ENCODE measurements at places on chromosomes 16 and 17.

GRCh38 chr16:4597174-4597573 lies 17.5 kb downstream of the UBALD1 start:
- DNase-seq = peak; percentile 43

DNA sequence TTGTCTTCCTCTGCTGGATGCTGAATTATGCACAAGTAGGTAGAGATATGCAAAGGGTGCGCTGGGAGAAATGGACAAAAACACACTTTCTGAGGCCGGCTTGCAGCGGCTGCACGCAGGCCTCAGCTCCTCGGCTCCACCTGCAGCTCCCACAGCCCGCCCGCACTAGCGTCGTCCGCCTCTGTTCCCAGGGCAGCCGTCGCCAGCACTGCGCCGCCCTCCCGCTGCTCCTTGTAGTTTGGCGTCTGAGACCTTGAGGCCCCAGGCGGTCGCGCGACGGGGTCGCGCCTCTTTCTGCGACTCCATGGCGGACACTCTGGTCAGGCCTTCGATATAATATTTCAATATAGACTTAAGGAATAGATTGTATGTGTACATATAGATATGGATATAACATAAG lies 24.8 kb downstream of the SLFN12 start:
- DNase-seq = no peak

- no peak for DNase-seq
Measured at GRCh38 chr16:23453338-23454052, 506 bp upstream of the COG7 start.

GRCh38 chr16:83681381-83681956 lies 126.3 kb upstream of the HSBP1 start:
- no peak for DNase-seq

- DNase-seq = no peak
Measured at GRCh38 chr17:74530831-74531150, 484 bp downstream of the CD300LB start.

GRCh38 chr17:50310455-50311111 lies 35.3 kb upstream of the XYLT2 start:
- DNase-seq = no peak

DNA sequence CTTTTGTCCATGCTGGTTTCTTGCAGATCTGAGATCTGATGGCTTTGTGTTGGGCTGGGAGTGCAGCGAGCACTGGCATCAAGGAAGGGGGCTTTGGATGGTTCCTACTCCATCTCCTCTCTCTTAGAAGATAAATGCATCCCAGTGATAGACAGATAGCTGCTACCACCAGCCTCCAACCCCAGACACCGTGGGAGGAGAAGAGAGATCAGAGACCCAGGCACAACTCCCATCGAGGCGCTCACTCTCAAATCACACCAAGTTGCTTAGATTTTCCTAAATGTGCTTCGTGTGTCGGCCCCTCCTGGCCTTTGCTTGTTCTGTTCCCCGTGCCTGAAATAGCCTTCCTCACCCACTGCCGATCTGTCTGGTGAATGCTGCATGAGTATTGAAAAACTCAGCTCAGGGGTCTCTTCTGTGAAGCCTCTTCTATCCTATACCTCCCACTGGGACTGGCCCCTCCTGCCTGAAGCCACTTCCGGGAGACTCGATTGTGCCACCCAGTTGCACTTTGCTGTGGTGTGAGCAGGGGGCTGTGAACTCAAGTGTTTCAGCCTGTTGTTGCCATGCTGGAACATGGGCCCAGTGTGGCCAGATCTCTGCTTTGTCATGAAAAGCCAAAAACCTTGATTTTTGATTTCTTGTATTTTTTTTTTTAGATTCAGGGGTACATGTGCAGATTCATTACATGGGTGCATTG lies 242.7 kb downstream of the GSG1L start:
- no peak for DNase-seq

DNA sequence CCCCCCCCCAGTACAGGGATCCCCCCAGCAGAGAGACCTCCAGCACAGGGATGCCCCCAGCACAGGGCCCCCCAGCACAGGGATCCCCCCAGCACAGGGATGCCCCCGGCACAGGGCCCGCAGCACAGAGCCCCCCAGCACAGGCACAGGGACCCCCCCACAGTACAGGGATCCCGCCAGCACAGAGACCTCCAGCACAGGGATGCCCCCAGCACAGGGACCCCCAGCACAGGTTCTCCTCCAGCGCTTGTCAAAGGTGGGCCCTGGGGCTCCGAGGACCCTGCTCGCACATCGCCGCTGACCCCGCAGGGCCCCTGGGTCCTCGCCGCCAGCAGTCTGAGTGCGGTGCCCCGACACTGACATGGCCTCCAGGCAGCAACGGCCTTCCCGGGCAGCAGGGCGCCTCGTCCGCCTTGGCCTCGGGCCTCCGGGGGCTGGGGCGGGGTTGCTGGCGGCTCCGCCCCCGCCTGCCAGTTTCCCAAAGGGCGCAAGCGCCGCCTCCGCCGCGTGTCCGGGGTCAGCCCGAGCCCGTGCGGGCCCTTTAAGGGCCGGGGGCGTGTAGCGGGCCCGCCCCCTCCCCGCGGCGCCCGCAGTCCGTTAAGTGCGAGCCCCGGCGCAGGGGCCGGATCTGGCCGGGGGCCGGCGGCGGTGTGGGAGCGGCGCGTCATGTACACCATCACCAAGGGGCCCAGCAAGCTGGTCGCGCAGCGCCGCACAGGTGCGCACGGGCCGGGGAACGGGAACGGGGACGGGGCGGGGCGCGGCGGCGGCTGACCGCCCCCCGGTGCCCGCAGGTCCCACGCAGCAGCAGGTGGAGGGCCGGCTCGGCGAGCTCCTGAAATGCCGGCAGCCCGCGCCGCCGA lies at the start of gene MCRIP2:
Gene MCRIP2 (plus strand): TSS at position 503 of the 863 bp plus-strand sequence. CDS start 164 bp downstream, at position 667.
- no peak for DNase-seq

GRCh38 chr16:77917971-77918370 lies 104.4 kb upstream of the CLEC3A start:
- DNase-seq = no peak

DNA sequence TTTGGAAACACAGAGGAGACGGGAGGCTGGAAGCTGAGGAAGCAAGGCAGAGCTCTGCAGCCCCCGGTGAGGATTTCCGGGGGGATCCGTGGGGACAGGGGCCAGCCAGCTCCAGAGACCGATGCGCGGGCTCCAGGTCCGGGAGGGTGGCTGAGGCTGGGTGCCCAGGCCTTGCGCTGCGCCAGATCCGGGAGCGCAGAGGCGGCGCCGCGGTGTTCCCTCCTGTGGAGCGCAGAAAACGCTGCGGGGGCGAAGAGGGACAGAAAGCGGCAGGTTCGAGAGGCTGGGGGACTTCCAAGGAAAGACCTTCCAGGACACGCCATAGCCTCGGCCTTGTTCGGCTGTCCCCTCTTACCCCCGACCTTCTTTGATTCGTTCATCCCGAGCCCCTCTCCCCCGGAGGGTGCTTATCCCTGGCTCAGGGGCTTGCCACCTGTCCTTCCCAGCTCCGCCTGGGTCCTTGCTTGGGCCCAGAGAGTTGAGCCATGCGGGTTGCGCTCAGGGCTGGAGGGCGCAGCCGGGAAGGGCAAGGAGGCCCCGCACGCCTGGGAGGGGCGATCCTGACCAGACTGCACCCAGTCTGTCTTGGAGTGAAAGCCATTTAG lies 697 bp upstream of the SHISA9 start:
- no peak for DNase-seq

DNA sequence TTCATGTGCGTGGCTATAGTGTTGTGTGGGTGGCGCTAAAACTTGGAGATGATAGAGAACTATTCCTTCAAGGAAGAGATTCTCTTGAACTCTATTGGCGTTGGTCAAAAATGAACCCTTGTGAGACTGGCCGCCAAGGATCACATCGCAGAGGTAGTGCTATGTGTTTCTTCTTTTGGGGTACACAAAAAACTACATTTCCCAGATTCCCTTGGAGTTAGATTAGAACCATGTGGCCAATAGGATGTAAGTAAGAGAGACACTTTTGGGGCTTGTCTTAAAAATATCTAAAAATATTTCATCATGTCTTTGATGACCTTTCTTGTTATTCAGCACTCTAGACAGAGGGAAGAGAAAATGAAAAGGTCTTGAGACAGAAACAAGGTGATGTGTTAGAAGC lies 25.4 kb upstream of the DYNLRB2 start:
- no peak for DNase-seq

DNA sequence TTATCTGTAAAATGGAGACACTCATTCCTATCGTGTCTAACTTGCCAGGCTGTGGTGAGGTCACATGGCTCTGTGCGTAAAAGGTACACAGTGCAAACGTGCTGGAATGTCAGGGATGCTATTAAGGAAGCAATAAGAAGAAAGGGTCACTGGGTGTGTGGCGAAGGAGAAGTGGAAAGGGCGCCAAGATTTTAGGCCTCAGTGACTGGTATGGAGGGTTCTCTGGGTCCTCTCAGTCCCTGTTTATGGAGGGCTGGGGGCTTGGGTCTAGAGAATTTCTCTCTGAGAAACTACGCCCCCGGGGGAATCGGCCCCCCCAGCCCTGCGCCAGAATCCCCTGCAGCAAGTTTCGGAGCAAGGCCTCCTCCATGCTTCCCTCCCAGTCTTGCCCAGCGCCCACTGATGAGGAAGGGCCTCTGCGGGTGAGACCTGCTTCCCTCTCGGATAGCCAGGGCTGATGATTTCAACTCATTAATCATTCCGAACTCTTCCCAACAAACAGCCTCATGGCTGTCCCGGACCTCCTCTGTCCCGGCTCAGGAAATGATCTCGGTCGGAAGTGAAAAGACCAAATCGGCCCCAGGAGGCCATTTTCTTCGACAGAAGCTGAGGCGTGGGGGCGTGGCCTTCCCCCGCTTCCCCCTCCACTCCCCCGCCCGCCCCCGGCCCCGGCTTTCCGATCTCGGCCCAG lies 1.2 kb upstream of the HEXIM1 start:
- no peak for DNase-seq

- DNase-seq = no peak
Measured at GRCh38 chr17:360092-360750, 7.6 kb upstream of the RPH3AL start.

- DNase-seq = no peak
Measured at GRCh38 chr16:73996624-73997339, 299.8 kb upstream of the PSMD7 start.

- no peak for DNase-seq
Measured at GRCh38 chr17:29445844-29446243, 55.7 kb downstream of the TAOK1 start.

DNA sequence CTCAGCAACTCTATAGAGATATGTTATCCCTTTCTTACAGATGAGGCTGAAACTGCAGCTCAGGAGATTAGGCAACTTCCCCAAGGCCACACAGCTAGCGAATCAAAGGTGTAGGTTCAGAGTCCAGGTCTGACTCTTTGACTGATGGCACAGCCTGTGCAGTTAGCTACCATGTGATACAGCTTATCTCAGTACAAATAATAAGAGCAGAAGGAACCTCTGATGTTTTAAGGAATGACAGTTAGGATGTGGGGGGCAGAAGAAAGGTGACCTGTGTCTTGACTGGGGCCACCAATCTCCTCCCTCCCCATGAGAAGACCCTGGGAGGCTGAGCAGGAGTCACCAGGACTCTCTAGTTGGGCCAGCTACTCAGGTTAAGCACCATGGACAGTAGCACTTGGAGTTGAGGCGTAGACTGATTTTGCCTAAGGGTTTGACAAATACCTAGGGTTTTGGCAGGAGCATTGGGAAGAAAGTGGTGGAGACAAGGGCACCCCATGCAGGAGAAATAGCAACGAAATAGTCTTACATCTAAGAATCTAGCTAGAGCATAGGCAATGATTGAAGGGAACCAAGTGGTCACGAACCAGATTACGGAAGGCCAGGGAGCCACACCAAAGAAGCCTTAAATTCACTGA lies 22.8 kb upstream of the ACSM2B start:
- DNase-seq = no peak

GRCh38 chr17:42969001-42969581 lies 4.8 kb upstream of the AARSD1 start:
- no peak for DNase-seq

DNA sequence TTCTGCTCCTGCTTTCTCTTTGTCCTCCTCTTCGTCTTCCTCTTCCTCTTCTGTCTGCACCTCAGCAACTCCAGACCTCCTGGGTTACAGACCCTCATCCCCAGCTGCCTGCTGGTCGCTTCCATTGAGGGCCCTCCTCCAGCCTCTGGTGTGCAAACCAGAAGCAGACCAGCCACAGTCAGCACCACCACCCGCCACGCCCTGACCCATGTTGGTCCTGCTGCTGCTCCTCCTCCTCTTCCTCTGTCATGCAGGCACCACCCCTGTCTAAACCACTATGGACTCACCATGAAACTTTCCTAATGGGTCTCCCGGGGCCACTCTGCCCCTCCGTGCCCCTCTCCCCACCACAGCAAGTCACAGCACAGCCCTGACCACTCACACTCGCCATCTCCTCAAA lies 11.4 kb upstream of the OGFOD3 start:
- no peak for DNase-seq

DNA sequence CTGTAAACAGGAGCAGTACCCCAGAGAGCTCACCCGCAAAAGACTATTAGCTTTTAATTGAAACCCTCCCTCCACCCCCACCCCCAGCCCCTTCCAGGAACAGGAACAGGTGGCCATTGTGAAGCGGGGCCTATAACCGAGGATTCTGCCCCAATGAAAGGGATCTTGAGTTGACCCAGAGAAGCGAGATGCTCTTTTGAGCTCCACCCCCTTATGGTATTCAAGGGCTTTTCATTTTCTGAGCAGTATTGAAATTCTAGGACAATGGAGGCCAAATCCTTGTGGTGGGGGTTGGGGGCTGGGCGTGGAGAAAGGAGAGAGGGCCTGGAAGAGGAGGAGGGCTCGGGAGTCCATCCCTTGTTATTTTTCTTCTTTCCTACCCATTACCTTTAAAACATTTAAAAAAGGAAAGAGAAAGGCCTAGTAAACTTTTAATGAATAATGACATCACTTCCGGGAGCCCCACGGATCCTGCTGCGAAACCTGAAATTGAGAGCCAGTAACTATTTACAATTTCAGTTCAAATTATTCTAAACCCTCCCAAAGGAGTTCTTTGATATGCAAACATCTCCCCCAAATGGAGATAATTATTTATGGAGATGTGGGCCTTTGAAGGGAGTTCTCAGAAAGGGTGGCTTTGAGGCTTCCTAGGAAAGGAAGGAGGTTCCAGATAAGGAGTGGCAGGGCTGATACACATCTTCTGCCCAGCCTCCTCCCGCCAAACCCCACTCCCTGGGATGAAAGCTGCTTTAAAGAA lies 30.5 kb downstream of the HS3ST3B1 start:
- DNase-seq = no peak

DNA sequence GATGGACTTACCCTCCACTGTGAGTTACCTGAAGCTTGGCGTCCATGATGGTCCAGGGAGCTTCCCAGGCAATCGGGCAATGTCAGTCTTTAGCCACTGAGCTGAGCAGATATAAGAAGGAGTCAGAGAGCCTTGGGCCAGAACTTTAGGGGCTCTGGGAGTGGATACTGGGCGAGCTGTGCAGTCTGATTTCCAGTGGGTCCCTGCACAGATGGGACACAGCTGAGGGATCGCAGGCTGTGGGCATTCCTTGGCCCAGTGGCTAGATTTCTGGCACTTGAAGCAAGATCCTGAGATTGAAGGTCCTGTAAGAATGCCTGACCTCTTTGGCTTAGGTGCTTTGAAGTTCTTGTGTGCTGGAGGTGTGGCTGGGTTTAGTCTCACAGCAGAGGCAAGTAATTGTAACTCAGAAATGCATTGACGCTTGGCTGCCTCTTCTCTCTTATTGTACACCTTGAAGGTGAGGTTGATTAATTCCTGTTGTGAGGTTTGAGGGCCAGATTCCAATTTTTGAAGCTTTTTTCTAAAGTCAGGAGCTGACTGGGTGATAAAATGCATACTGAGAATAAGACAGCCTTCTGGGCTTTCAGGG lies 2283.8 kb downstream of the TP53TG3F start:
- DNase-seq = no peak

GRCh38 chr17:80795090-80795580 lies 196.5 kb upstream of the CHMP6 start:
- no peak for DNase-seq

GRCh38 chr17:49915670-49916069 lies 53.3 kb upstream of the DLX4 start:
- DNase-seq = no peak
